NCI-H345 (cell line): ENCODE measurements at places on chromosomes 4 and X.

- peak; percentile 7 for DNase-seq
Observed at GRCh38 chr4:24471486-24472160, 112.7 kb downstream of the DHX15 start.

- no peak for DNase-seq
Observed at GRCh38 chr4:71206763-71207162, 132.1 kb upstream of the SLC4A4 start.

DNA sequence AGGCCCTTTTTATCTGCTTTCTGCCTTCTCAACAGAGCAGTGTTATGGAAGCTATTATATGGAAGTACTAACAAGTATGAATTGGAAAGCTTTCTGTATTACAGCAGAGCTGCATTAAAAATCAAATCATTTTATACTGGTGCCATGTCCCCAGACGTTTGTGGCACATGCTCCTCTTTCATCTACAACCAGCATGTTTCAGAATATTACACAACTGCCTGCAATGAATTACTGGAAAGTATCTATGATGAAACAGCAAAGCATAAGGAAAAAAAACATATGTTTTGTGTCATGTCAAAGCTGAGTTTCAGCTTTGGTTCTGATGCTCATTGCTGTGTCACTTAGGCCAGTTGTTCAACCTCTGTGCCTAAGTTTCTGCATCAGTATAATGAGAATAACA lies 576.8 kb downstream of the GBA3 start:
- DNase-seq: no peak

GRCh38 chrX:140713174-140713539 lies 3.6 kb downstream of the LINC00632 start:
- DNase-seq: no peak

- DNase-seq: no peak
Observed at GRCh38 chrX:52410439-52411394, 41.9 kb downstream of the XAGE2 start.

- no peak for DNase-seq
Observed at GRCh38 chrX:39214387-39215126, 413.3 kb downstream of the MID1IP1 start.

GRCh38 chrX:15579778-15580747 lies 20.7 kb downstream of the ACE2 start:
- DNase-seq: no peak

DNA sequence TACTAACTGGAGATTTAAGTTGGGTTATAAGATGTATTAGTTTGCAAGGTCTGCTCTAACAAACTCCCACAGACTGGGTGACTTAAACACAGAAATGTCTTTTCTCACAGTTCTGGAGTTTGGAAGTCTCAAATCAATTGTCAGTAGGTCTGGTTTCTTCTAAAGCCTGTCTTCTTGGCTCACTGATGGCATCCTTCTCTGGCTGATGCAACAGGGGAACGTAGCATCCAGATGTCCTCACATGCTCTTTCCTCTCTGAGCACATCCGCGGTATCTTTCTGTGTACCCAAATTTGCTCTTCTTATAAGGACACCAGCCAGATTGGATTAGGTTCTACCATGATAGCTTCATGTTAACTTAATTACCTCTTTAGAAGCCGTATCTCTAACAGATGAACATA lies 63.2 kb upstream of the BMP3 start:
- no peak for DNase-seq

DNA sequence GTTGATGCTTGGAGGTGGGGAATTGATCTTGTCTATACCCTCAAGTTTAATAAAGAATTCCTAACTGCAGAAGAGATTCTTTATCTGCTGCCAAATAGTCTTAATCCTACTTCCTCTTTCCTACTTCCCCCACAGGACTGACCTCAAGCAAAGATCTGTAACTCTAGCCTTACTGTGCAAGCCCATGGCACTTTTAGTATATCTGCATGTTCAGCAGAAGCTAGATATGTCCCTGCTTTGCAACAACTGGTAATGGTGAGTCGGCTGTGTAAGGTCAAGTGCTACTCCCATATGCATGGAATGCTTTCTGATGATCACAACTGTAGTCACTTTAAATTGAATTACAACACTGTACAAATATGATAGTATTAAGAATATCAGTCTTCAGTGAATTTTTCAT lies 26.3 kb upstream of the PDS5A start:
- DNase-seq: no peak

GRCh38 chr4:48429709-48430474 lies 53.3 kb upstream of the SLC10A4 start:
- no peak for DNase-seq

DNA sequence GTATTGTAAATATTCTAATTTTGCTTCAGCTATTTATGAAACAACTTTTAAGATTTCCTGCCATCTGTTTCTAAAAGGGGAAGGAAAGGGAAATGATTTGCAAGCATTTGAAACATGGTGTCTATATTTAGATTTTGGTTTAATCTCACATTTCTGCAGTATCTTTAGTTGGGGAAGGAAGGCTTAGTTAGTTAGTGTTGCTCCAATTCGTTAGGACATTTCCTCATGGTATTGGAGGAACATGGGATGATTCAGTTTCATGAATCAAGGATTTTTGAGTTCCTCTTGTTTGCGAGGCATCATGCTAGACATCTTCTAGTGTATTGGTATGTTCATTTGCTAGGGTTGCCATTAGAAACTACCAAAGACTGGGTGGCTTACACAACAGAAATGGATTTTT lies 20.5 kb upstream of the TMEM192 start:
- DNase-seq: no peak

GRCh38 chr4:42159271-42160001 lies 7.0 kb upstream of the BEND4 start:
- DNase-seq: no peak

- no peak for DNase-seq
Observed at GRCh38 chr4:36164900-36165630, 79.2 kb downstream of the ARAP2 start.

DNA sequence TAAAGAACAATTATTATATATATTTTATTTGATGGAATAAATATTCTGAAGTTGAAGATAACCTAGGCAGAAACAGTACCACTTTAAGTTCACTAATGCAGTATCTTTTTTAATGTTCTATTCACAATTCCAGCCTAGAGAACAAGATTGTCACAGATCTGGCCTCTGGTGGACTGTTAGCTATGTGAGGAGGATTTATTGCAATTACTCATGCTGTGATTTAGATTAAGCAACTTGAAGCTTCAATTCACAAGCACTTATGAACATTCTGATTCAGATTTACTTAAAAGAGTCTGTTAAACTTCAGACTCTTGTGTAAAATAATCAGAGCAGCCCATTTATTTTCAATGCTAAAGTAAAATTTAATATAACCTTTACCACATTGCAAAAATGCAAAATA lies 1489.8 kb downstream of the STIM2 start:
- no peak for DNase-seq

DNA sequence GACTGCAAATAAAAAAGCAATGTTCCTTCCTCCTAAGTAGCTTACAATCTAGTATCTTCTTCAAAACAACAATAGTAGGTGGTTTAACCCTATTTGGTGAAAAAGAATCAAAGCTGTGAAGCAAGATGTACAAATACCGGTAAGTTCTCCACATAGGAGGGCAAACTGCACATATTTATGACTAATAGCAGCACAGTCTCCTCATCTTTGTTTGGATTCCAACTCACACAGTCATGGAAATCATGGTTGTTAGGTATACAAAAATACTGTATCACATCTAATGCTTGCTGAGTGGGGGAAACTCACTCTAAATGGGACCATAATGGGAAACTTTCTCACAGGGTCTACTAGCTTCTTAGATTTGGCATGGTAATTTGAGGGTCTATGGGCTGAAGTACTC lies 597.2 kb downstream of the INPP4B start:
- DNase-seq: no peak

DNA sequence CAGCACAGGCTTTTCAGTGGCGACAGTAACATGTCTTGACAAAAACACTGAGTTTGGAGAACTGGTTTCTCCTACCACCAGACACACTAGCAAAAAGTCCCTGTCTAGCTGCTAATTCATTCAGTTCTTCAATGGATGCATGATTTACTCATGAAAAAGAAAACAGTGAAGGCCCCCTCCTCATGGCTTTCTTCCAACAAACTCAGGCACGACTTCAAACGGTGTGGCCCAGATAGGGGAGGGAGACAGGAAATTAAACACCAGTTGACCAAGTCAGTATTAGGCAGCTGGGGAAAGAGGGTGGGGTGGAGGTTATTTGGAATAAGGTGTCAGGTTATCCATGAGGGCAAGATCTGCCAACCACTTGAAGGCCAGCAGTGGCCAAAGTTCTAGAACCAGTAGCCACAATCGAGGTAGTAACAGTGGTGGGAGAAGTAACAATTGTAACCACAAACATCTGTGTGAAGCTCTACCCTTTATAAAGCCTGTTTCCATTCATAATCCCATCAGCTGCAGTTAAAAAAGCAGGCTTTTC lies 60.2 kb downstream of the SEPSECS start:
- no peak for DNase-seq

- no peak for DNase-seq
Observed at GRCh38 chr4:3124070-3124767, 49.7 kb downstream of the HTT start.

- DNase-seq: no peak
Observed at GRCh38 chr4:73751830-73752229, 11.5 kb downstream of the CXCL8 start.

DNA sequence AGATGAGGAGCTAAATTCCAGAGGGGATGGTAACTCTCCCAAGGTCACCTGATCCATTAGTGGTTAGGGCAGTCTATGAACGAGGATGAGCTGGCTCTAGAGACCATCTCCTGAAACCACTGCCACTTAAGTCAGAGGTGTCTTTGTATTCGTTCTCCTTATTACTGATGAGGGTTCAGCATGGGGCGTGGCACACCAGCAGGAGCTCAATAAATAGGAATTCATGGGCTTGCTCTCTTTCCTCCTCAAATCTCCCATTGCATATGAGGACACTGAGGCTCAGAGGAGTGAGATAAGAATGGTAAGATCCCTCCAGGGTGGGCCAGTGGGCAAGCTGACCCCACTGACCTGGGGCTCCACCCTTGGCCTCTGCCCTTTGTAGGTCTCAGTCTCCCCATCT lies 1.7 kb upstream of the GATA1 start:
- DNase-seq: no peak

- DNase-seq: no peak
Observed at GRCh38 chr4:42678512-42678911, 21.6 kb upstream of the ATP8A1 start.

DNA sequence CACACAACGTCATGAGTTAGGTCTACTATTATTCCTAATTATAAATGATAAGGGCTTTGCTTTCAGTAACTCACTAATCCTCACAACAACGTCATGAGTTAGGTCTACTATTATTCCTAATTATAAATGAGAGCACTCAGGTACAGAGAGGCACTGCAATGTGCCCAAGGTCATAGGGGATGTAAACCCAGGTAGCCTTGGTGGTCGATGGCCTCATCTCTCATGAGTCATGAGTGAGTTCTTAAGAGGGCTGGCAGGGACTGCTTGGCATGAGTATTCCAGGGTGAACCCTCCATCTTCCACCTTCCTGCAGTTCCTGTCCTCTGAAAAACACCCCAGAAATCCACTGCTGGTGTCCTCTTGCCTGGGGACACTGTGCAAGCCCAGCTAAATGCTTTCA lies 317.1 kb downstream of the STK32B start:
- no peak for DNase-seq

DNA sequence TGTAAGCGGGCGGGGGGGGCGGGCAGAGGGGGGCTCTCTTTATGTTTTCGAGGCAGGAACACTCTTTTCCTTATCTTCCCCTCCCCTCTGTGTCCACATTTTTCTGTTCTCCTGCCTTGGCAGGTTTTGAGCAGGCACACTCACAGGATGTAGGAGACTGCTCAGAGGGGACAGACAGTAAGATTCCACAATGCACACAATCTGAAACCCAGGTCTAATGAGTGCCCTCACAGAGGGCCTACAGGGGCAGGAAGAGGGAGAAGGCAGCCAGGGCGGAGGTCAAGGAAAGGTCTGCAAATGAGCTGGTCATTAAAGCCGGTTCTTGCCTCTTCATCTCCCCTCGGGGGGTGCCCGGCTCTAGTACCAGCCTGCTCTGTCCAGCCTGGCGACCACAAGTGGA lies 106.1 kb upstream of the ATP6AP2 start:
- no peak for DNase-seq

GRCh38 chr4:76585897-76586360 lies 150.9 kb downstream of the SHROOM3 start:
- peak; percentile 81 for DNase-seq

GRCh38 chr4:90486346-90486745 lies 359.2 kb downstream of the CCSER1 start:
- no peak for DNase-seq

GRCh38 chr4:121200795-121201472 lies 36.8 kb upstream of the TNIP3 start:
- no peak for DNase-seq

DNA sequence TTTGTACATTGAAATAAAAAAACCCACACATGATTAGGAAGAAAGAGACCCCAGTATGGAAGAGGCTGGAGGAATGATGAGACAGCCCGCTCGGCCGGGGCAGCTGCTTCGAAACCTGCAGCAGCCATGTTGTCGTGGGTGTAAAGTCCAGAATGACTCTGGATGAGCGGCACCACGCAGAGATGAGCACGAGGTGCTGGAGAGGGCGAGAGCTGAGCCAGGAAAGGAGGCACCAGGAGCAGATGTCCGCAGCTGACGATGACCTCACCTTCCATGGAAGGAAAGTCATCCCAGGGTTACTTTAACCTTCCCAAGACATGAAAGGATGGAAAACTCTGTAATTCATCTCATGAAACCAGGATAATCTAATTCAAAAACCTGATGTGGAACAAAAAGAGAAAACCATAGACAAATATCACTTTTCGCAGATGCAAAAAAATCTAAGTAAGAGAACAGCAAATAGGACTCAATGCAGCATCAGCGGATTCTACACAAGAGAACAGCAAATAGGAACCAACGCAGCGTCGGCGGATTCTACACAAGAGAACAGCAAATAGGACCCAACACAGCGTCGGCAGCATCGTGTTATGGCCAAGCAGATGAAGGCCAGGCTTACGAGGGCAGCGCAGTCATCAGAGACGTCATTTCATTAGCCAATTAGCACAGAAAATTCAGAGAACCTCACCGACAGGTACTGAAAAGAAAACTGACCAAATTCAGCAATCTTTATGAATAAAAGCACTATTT lies 25.9 kb upstream of the SPON2 start:
- DNase-seq: no peak

DNA sequence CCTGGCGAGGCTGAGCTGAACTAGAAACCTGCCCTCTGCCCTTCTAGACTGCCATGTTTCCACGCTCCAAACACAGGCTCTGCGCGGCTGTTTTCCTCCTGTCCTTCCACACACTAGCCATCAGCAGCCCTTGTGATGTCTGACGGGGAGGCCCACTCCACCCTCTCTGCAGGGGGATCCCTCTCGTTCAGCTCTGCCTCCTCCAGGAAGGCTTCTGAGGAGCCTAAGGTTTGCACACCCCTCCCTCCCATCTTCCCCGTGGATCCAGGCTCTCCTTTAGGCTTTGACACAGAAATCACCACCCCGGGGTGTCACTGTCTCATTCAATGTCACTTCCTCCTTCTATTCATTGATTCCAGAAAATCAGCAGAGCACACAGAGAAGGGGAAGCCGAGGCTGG lies 38.6 kb upstream of the CRMP1 start:
- DNase-seq: no peak

DNA sequence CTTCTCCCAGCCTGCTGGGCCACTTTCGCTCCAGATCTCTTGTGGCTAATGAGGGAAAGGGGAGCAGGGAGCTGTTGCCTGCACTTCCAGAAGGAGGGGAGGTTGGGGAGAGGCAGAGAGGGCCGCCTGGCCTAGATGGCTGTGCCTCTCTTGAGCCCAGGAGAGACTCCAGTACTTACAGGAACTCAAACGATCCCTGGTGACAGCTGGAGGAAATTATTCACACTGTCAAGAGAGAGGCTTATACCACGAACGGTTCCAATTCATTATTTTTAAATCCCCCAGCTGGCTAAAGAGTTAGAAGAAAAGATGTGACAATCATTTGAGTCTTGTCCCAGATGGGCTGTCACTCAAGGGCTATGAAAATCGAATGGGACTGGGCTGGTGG lies 96.1 kb downstream of the PHKA2 start:
- no peak for DNase-seq
